Type B pancreatic cell (in vitro differentiated cells): ENCODE measurements at places on chromosomes 7 and 10.
A peak's percentile ranks its signal among the peaks of the same experiment; 100 is the strongest.

GRCh38 chr7:6346581-6346980 lies 74.2 kb upstream of the CYTH3 start:
- no peak for DNase-seq

DNA sequence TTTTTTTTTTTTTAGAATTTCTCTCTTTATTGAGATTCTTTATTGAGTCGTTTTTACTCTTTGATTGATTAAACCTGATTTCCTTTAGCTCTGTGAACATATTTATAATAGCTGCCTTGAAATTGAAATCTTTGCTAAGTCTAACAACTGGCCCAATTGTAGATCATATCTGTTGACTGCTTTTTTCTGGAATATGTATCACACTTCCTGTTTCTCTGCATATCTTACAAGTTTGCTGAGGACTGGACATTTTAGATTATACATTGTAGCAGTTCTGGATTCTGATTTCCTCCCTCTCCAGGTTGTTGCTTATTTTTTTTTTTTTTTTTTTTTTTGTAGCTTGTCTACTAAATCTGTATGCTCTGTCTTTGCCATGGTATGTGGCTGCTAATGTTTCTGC lies 56.3 kb downstream of the PRKAR2B start:
- no peak for DNase-seq

- DNase-seq, result no peak
These were observed 267.2 kb downstream of the GLRX3 start for GRCh38 chr10:130403153-130404075.

DNA sequence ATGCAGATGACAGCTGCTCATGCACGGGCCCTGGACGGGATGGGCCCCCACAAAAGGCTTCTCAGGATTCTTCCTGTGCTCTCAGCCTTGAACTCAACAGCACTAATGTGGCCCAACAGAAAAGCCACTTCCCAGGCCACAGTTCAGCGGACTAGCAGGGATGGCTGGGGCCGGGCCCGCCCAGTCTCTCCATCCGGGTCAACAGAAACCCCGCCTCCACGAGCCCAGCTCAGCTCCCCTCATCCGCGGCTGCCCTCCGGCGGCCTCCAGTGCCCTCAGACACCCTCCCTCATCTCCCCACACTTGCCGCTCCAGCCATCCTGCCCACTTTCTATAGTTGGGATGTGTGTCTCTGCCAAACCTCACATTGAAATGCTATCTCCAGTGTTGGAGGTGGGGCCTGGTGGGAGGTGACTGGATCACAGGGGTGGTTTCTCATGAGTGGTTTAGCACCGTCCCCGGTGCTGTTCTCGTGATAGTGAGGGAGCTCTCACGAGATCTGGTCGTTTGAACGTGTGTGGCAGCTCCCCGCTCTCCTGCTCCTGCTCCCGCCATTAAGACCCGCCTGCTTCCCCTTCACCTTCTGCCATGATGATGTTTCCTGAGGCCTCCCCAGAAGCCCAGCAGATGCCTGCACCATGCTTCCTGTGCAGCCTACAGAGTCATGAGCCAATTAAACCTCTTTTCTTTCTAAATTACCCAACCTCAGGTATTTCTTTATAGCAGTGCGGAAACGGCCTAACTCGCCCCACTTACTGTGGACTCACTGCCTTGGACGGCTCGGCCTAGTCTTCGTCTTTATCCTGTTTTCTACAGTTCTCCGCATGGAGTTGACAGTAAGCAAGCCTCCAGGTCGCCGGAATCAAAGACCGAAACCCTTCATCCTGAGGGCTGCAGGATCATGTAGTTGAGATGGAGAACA lies 169.9 kb upstream of the RNF32 start:
- DNase-seq, result no peak

- no peak for DNase-seq
These were observed 130.7 kb downstream of the PIP4K2A start for GRCh38 chr10:22583683-22584082.

- no peak for DNase-seq
These were observed 489.0 kb downstream of the GATA3 start for GRCh38 chr10:8543361-8544056.

DNA sequence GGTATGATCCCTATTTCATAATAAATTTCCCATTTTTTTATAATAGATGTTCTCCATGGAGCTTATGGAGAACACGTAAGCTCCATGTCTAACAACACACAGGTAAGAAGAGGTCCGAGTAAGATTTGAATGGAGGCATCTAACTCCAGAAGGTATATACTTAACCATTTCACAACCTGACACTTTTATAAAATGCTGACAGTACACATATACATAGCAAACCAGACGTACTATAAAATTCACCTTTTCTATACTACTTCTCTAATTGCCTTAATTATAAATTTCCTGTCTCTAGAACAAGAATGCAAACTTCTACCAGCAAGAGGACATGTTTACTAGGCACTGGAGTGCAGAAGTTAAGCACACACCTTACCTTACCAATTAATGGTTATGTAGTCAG lies 151.3 kb downstream of the DGKI start:
- DNase-seq, result no peak

GRCh38 chr7:142375710-142376313 lies 118.0 kb upstream of the PRSS58 start:
- no peak for DNase-seq

DNA sequence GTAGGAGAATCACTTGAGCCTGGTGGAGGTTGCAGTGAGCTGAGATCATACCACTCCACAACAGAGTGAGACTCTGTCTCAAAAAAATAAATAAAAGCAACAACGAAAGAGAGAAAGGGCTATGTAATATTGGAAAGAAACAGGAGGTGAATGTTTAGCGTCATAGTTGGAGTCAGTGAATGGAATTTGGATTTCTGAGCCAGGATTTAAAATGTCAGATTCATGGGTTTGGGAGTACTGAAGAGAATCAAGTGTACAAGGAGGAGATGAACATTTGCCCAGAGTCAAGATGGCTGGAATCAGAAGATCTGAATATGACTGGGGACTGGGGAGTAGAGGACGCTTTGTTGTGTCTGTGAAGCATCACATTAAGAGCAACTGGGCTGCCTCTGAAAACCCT lies 366.4 kb downstream of the GALNT17 start:
- no peak for DNase-seq

DNA sequence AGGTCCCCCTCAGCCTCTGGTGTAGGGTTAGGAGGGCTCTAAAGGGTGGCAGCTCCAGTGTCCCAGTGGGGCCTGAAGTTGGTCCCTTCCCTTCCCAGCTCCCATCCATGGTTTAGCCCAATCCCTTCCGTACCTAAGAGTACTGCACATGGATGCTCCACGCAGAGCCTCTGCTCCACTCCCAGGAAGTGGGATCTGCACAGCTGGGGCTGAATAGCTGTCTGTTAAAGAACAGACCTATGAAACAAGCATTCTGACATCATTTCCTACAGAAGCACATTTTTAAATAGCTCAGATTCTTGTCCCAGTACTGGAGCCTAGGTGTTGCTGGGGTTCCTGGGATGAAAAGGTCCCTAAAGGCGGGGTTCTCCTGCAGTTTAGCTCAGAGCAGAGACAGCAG lies 135.9 kb downstream of the ZMYND11 start:
- DNase-seq, result no peak

DNA sequence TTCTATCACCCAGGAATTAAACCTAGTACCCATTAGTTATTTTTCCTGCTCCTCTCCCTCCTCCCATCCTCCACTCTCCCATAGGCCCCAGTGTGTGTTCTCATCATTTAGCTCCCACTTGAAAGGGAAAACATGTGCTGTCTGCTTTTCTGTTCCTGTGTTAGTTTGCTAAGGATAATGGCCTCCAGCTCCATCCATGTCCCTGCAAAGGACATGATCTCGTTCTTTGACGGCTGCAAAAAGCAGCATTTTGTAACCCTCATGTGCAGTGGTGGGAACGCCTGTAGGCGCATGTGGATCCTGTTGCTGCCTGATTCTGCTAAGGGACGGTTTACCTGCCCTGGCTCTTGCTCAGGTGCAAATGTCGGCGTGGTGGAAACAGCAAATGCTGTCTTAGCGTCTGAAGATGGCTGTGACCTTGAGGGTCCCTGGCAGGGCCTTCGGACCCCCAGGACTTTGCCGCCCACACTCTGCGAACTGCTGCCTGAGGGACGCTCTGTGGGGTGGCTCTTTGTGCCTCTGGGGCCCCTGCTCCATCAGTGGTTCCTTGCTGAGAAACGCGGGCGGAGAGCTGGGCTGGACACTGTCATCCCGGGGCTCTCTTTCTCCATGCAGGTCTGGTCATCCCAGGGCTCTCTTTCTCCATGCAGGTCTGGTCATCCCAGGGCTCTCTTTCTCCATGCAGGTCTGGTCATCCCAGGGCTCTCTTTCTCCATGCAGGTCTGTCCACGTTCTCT lies 5.6 kb upstream of the MTG1 start:
- DNase-seq, result no peak

DNA sequence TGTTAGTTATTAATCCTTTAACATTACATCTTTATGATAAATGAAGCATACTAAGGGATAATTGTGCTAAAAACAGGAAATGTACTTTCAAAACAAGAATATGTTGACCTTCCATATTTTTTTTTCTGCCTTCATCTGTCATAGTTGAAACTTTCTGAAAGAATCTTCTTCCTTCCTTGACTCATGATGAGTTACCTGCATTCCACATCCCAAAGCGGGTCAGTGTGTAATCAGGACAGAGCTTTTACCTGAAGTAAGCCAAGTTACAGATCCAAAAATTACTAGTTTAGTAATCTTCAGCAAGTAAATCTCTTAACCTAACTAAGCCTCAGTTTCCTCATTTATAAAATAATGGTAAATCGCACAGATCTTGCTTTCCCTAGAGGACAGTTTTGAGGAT lies 13.4 kb upstream of the ARL4A start:
- DNase-seq, result no peak

DNA sequence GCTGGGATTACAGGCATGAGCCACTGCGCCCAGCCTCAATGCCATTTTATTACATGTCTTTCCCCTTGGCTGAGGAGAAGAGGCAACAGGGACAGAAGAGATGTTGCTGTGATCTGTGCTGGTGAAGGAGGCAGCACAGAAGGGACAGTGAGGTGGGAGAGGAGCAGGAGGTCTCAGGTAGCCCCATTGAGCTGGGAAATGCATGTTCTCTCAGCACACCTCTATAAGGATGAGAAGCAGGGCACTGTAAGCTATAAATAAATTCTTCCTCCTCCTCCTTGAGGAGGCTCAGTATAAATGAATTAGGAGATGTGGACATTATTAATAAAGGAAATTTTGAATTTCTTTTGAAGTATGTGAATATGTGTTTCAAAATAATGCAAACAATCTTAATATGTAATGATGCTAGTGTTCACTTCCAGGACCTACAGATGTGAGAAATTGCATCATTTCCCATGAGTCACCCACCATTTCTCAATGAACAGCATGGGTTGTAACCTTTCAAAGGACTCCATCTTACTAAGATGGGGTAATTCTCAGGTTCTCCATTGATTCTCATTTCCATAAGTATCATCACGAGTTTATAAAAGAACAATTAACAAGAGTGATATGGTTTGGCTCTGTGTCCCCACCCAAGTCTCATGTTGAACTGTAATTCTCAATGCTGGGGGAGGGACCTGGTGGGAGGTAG lies 88.9 kb upstream of the ODAD2 start:
- no peak for DNase-seq

DNA sequence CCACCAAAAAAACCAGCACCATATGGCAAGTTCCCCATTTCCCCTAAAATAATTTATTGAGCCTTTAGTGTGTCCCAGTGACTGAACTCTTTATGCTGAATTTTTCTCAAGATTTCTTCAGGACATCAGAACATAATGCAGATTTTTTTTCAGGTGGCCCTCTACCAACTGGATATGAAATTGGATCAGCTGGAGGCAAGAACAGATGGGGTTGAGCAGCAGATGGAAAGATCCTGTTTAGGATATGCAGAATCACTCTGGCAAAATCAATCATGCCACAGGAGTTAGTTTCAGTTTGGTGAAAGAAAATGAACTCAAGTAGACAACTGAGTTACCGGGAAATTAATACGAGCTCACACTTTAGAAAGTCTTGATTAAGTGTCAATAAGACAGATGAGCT lies 761.5 kb upstream of the C7orf33 start:
- no peak for DNase-seq

GRCh38 chr10:132702601-132703418 lies 83.1 kb downstream of the NKX6-2 start:
- DNase-seq, result peak; percentile 66

DNA sequence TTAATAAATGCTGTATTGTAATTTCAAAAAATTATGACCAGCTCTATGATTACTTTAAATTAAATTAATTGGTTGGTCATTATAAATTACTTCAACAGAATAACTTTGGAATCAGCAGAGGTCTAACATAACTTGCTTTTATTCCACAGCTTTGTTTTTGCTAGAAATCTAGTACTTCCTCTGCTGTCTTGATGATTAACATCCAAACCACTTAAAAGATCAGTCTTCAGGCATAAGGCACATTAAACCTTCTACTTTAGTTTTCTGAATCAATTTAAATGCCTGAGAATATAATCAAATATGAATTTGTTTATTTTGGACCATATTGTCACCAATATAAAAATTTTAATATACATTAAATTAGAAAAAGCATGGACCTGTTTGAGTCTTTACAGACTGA lies 465.3 kb downstream of the ARL4A start:
- DNase-seq, result no peak
